ENCODE measurements at places on chromosomes 7 and 10.

GRCh38 chr10:24623383-24623782 lies 100.3 kb downstream of the ARHGAP21 start:
- no peak for DNase-seq

- peak; percentile 2 for DNase-seq
Measured at GRCh38 chr7:102917436-102918353, 4.9 kb downstream of the LRRC17 start.

DNA sequence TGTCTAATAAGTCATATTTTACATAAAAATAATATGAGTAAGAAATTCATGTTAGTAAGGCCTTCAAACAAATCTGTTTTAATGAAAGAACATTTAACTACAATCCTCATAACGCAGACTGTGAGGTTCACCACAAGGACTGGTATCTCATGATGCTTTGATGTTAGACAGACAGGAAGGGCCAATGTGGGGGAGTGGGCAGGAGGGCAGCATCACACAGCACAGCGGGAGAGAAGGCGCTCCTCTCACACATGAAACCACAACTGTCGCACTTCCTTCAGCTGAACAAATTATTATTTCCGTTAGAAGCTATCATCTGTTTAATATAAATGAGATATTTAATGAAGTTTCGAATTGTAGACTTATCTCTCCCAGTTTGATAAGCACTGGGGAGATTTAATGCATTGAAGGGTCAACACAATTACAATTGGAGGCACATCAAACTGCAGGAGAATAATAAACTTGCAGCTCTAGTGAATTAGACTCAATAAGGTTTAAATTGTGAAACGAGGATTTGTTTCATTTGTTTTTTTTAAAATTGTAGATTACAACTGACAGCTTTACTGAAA lies 466.1 kb downstream of the PARD3 start:
- no peak for DNase-seq

DNA sequence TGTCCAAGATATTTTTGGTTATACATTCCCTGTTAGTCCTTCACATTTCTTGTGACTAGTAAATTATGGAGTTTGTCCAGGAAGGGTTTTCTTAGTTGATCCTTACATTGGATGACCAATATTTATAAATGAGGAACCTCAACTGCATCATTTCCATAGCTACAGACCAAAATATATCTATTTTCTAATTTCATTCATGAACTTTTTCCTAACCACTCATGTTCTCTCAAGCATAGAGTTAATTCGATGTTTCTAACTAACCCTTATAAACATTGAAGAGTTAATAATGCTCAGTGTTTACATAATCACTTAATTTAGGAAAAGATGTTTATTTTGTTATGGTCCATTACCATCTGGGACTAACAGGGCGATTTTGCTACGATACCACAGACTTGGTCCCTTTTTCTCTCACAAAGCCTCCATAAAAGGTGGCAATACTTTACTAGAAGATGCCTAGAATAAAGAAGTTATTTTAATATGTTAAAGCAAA lies 591.0 kb downstream of the MAGI2 start:
- no peak for DNase-seq

- DNase-seq: peak; percentile 62
Measured at GRCh38 chr7:7569081-7569527, 2.4 kb downstream of the MIOS start.

GRCh38 chr7:130006771-130007170 lies 44.4 kb downstream of the ZC3HC1 start:
- no peak for DNase-seq

DNA sequence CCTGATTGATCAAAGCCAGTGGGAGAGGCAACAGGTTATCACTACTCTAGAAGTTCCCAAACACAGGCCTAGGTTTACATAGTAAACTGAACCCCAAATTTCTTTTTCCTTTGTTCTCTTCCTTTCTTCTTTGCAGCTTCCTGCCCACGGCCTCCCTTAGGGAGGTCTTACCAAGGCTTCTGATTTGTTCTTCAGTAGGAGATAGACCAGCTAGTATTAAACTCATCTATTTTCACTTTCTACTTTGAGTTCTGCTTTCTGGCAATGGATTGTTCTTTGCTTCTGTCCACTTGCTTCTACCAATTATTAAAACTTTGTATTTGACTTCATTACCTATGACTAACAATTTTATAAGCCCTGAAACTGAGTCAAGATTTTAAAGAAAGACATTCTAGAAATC lies 251.2 kb upstream of the FZD1 start:
- DNase-seq: no peak

DNA sequence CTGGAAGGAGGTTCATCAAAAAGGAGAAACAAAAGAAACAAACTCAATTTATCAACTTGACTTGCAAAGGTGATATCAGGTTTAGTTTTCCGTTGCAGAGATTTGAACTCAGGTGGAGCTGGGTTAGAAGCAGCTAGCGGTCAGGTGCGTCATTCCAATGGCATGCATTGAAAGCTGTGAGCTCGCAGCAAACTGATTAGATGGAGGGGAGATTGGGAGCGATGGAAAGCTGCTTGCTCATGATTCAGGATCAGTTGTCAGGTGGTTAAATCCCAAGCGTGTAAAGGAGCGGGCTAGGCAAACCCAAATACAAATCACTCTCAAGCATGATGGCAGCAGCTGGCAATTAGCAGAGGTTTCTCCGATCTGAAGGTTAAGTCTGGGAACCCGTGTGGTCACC lies 49.3 kb upstream of the AFAP1L2 start:
- no peak for DNase-seq

DNA sequence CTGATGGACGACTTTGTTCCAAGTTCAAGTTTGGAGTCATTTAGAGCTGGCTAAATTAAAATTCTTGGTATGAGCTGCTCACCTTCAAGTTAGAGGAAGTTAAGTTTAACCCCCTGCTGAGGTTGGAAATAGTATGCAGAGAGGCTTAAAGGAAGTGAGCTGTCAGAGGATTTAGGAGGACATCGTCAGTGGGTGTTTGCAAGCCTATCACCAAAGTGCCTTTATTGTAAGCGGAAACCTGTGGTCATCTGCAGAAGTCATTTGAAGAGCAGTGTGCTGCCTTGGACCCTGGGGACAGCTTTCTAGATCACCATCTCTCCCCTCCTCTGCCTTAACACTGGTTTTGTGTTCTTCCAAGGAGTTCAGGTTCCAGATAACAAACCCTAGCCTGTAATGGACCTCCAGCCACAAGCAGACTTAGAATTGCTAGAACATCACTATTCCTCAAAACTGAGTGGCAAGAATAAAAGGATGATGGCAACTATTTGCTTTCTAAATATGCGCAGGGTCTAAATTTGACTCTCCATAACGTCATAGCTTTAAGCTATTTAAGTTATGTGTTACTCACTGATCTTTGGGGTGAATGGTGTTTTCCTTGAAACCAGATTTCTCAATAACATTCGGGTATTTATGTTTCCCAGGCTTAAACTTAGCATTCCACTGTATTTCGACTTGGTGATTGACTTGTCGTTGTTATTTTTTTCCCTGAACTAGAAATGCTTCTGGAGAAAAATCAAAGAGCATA lies 93.4 kb downstream of the SLC39A12 start:
- no peak for DNase-seq

Measured in suppressor macrophage treated with lipopolysaccharide for 1 hour (primary cell).